CD4-positive, alpha-beta T cell treated with Interleukin-6 at 100 ng/mL for 8 hours (primary cell): ENCODE measurements at places on chromosomes 11 and 22.
A peak's percentile ranks its signal among the peaks of the same experiment; 100 is the strongest.

DNA sequence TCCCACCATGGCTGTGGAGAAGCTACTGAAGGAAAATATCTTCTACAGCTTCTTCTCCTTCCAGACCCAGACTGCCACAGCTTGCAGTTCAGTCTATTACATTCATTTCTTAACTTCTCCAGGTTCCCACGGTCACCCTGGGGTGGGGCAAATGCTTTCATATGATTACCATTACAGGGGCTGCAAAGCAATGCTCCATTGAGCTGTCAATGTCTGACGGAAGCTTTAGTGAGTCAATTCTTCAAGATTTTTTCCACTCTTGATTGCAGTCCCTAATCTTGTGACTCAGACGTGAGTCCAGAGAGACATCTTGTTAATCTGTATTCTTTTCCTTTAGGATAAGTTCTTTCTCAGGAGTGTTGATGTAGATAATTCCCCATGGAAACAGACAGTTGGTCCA is 233.4 kb upstream of the DDI1 start:
- DNase-seq: no peak

- no peak for DNase-seq
Observed at GRCh38 chr11:116543099-116543498, 229.7 kb downstream of the BUD13 start.

DNA sequence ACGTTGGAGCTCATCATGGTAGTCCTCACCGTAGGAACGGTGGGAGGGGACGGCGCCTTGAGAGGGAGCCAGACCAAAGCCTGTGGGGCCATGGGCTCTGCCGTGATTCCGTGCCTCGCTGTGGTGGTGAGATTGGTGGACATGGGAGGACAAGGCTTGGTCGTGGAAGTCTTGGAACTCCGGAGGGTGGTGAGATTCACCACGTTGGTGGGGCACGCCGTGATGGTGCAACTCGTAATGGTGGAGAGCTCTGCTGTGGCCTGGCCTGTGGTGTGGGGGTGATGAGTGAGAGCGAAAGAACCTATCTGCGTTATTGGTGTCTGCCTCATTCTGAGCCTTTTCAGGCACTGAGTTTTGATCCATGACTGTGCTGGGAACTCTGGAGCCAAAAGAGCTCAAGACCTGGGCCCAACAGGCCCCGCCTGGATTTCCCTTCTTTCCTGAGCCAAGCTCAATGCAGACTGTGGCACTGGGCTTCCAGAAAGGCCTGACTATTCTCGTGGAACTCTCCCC is at the start of gene CATSPER1:
Gene CATSPER1 (minus strand): TSS at position 463 of the 513 bp plus-strand sequence. CDS start 100 bp downstream, at position 363.
- no peak for DNase-seq

GRCh38 chr22:48949375-48950149 is 878.1 kb downstream of the BRD1 start:
- DNase-seq: no peak

DNA sequence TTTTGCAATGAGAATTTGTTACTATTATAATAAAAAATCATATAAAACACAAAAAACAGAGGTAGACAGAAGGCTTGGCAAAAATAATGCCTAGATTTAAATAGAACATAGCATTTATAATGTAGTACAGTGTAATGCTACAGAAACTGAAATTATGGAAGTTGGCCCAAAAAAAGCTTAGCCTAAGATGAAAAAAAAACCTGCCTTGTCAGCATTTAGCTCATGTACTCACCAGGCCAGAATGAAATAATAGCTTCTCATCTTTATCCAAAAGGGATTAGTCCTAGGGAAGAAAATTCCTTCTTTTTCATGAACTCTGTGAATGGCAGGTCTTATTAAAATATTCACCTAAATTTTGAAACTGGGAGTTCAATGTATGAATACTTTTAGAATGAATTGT is 951.1 kb downstream of the LRRC4C start:
- DNase-seq: no peak

DNA sequence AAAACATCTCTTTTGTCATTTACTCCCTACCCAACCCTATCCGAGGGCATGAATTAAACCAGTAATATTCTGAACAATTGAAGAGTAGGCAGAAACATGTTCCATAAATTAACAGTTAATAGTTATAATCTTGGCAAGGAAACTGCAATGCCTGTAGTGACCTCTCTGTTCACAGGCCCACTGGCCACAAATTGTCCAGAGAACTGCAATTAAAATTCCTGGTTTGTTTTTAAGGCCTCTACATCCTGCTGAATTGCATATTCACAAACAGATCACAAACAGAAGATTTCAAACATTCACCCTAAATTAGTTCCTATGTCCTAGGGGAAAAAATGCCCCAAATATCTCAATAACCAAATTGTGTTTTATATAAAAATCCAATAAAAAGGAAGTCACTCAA is 143.2 kb upstream of the TRPC6 start:
- no peak for DNase-seq

DNA sequence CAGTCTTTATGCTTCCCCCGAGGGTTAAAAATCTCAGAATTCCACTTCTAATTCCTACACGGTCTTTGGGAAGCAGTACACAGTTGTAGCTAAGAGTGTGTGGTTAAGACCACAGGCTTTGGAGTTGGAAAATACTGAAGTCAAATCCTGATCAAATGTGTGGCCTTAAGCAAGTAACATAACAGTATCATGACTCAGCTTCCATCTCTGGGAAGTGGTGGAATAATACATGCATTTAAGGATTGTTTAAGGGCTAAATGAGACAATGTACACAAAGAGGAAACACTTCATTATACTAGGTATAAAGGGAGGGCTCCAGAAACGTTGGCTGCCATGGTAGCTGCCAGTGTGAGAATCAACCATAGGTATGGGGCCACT is 71.5 kb downstream of the FAT3 start:
- no peak for DNase-seq

DNA sequence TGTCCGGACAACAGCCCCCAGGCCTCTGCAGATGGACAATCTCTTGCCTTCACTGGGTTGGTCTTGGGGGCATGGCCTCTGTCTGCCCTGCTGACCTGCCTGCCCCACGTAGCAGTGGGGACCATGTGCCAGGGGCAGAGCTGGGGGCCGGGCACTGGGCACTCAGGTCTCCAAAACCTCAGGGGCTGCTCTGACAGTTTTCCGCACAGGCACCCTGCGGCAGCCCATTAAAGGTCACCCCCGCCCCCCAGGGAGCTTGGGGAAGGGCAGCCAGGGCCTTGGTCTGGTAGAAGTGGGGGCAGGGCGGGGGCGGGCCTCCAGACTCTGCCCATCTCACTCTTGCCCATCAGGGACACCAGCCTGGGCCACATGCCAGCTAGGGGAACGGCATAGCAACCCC is 49.9 kb downstream of the WNT7B start:
- DNase-seq: no peak

DNA sequence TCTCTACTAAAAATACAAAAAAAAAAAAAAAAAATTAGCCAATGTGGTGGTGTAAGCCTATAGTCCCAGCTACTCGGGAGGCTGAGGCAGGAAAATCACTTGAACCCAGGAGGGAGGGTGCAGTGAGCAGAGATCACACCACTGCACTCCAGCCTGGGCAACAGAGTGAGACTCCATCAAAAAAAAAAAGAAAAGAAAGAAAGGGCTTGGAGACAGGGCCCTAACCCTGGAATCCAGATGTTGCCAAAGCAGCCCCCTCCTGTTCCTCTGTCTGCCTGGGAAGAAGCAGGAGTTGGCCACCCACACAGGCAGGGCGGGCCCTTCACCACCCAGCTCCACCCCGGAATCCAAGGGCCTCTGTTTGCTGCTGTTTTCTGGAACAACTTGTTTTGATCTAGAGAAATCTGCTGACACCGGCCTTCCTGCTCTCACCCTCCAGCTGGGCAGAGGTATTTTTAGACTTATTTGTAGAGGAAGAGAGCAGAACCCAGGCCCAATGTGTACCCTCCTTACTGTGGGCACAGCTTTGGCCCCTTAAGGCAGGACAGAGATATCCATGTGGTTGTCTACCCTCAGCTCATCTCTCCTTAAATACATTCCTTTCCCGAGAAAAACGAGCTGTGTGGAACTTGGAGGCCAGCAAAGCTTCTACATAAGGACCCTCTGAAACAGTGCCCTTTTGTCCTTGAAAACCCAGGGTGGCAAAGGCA is 2.7 kb upstream of the NEAT1 start:
- peak; percentile 82 for DNase-seq

DNA sequence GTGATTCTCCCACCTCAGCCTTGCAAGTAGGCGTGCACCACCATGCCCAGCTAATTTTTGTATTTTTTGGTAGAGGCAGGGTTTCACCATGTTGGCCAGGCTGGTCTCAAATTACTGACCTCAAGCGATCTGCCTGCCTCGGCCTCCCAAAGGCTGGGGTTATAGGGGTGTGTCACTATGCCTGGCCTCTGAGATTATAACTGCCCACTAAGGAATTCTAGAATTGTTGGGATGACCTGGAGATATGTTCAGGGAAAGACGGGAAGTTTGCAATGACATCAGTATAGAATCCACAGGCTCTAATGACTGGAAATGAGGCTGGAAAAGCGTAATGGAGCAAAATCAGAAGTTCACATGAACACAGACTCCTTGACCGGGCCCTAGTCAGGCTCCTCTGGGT is 62.2 kb downstream of the CLMP start:
- DNase-seq: no peak

DNA sequence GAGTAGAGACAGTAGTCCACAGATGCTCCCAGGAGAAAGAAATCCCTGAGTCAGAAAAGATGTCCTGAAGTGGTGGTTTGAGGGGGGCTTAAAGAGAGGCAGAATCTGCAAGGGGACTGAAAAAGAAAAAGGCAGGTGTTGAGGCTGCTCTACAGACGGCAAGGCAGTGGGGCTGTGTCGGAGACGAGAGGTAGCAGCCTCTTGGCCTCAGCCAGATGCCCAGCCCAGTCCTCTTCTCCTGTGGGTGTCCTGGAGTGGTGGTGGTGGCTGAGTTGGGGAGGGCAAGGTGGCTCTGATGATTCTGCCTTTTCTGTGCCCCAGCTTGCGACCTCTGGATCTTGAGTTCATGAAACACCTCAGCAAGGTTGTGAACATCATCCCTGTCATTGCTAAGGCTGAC is 9.3 kb upstream of the WBP2NL start:
- no peak for DNase-seq

- DNase-seq: no peak
Observed at GRCh38 chr22:30129636-30130035, 49.4 kb downstream of the HORMAD2 start.

GRCh38 chr11:46246521-46246920 is 30.9 kb upstream of the CREB3L1 start:
- no peak for DNase-seq

GRCh38 chr11:96260067-96260511 is 82.9 kb downstream of the MAML2 start:
- no peak for DNase-seq

DNA sequence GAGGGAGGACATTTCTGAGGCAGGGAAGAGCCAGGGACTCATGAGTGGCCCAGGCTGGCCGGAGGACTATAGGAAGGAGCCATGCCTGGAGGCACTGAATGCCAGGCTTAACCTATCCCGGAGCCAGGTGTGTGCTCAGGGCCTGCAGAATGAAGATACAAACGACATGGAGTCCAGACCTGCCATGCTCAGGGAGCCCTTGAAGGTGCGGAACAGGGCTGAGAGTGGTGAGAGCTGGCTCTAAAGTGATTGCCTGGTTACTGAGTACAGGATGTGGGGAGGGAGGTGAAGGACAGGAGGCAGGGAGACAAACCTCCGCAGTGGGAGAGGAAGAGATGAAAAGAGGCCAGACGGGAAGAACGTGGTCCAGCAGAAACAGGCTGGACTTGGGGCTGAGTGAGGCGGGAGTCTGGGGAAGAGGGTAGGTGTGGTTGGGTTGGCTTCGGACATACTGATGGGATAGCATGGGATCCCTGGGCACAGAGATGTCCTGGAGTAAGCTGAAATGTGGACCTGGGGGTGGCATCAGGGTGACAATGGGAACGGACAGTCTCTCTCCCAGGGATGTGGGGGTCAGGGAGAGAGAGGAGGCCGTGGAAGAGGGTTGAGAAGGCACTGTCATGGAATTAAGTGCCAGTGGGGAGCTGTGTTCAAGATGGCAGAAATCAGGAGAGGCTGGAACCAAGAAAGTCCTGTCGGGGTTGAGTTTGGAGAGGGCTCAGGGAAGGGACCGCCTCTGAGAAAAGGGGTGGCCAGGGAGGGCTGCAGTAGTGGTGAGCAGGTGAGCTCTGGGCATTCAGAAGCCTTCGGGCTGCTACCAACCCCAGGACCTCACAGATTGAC is 1.5 kb upstream of the ANKRD13D start:
- DNase-seq: peak; percentile 56

DNA sequence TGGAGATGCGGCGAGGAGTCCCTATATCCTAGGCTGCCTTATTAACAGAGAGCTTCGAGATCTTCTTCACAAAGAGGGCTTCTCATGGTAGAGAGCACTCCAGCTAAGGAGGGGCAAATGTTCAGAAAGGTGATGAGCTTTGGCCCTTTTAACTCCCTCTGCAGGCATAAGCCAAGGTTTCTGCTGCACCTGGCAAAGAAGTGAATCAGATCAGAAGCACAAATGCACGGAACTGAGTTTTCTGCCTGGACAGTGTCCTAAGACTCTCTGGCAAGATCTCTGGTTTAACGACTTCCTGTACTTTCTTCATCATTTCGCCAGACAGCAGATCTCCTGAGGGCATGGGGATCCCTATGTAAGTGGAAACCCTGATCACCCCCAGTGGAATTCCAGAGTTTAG is 37.2 kb downstream of the POU2AF3 start:
- DNase-seq: no peak

DNA sequence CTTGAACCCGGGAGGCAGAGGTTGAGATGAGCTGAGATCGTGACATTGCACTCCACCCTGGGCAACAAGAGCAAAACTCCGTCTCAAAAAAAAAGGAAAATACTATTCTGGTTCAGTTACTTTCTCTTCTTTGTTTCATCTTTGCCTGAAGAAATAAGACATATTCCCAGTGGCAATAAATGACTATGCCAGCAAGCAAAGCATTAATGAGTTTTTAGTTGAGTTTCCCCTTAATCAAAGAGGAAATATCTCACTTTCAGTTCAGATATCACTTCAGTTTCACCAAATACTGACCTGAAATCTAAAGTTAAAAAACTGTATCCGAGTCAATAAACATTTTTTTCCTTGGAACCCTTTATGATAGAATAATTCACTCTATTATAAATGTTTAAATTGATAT is 10.4 kb downstream of the PISD start:
- DNase-seq: no peak

DNA sequence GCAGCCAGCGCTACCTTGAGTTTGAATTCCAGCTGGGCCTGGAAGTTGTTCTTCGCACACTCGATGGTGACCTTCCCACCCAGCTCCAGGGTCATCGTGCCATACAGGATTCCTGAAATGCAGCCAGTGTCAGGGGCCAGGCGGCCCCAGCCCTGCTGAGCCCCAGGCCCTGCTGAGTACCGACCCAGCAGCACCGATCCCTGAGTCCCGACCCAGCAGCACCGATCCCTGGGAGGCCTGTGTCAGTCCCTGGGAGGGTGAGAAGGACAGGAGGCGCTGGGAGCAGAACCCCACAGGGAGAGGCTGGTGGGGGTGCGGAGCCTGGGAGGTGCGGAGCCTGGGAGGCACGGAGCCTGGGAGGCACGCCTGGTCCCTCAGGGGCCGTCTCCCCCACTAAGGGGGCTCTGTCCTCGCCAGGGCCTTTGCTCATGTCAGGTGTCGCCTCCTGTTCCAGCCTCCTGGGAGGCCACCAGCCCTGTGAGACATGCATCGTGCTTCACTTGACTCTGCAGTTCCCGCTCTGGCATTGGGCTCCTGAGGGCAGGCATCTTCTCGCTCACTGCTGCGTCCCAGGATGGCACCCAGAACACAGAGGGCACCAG is 37.1 kb upstream of the CARS1 start:
- DNase-seq: no peak

- no peak for DNase-seq
Observed at GRCh38 chr22:17829695-17830042, 55.4 kb upstream of the BID start.
